Hair follicular keratinocyte (primary cell): ENCODE measurements at places on chromosomes 16 and 17. TPM values are rescaled to one million over a fixed set of nuclear protein-coding genes. Genes with fewer than 3 reads are reported as not detected.

The CCT6B gene
- 0.62 and 0.91 TPM in 2 replicates for total RNA-seq

The CMTM1 gene
- total RNA-seq: 0.39 and 0.49 TPM in 2 replicates

The TAT gene
- not detected in 2 replicates for total RNA-seq

The NPW gene
- 0.68 TPM in 1 of 2 replicates, not detected in the other for total RNA-seq

The AOC3 gene
- 0.08 and 0.31 TPM in 2 replicates for total RNA-seq

The TMC8 gene
- total RNA-seq: 0.08 TPM in 1 of 2 replicates, not detected in the other

The GCSH gene
- total RNA-seq: 26.3 and 57.2 TPM in 2 replicates

The GP1BA gene
- not detected in 2 replicates for total RNA-seq

The NHERF2 gene
- total RNA-seq: 7.6 and 7.9 TPM in 2 replicates

The KRT31 gene
- 0.23 TPM in 1 of 2 replicates, not detected in the other for total RNA-seq

The SDR42E2 gene
- total RNA-seq: not detected in 2 replicates

The MGAT5B gene
- 0.15 and 0.39 TPM in 2 replicates for total RNA-seq

The TLCD3B gene
- not detected in 2 replicates for total RNA-seq

The ELAC2 gene
- 57.6 and 81.7 TPM in 2 replicates for total RNA-seq

The SLC22A31 gene
- total RNA-seq: 0.19 and 0.55 TPM in 2 replicates

The KRT40 gene
- not detected in 2 replicates for total RNA-seq

The KRTAP4-9 gene
- total RNA-seq: not detected in 2 replicates

The HOXB6 gene
- 0.08 TPM in 1 of 2 replicates, not detected in the other for total RNA-seq

The TEX14 gene
- not detected in 2 replicates for total RNA-seq

The AOC2 gene
- 0.55 and 0.84 TPM in 2 replicates for total RNA-seq

The CCL14 gene
- not detected in 2 replicates for total RNA-seq

The RAMP2 gene
- 2.3 TPM in 1 of 2 replicates, not detected in the other for total RNA-seq
